ENCODE measurements at places on chromosomes 13 and 19.
A peak's percentile ranks its signal among the peaks of the same experiment; 100 is the strongest.

- DNase-seq: no peak
Measured at GRCh38 chr13:52949742-52950141, 78.9 kb upstream of the OLFM4 start.

- DNase-seq: no peak
Measured at GRCh38 chr13:94050686-94051085, 428.8 kb downstream of the DCT start.

DNA sequence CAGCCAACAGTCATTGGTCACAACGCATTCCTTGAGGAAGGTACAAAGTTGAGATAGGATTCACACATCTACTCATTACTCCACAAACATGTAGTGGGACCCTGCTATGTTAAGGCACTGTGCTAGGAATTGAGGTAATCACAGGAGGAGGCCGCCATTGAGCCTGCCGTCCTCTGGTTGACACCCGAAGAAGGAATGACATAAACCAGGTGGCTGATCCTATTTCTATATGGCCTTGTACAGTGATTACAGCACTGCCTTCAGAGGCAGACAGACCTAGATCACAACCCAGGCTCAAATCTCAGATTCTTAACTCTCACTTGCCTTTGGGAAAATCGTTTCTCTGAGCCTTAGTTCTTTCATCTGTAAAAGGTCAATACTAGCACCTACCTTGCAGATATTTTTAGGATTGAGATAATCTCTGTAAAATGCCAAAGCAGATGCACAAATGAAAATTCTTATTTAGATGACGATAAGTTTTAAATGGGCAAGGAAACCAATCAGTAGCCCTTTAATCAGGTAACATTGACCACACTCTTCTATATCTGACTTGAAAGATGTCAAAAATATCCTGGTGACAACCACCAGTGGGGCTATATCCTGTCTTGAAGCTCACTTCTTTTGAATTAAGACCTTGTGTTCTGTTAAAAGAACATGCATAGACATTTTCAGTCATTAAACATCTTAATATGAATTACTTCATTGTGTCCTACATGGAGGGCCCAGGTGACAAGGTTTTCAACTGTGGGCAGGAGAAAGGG, 251.6 kb downstream of the KCTD12 start:
- no peak for DNase-seq

- no peak for DNase-seq
Measured at GRCh38 chr13:31286930-31287329, 87.2 kb downstream of the B3GLCT start.

GRCh38 chr19:52896431-52897137, 851 bp downstream of the ZNF320 start:
- DNase-seq: no peak

- peak; percentile 24 for DNase-seq
Measured at GRCh38 chr19:42401365-42402303, 11.5 kb upstream of the CNFN start.

GRCh38 chr13:51625555-51626345, 41.5 kb downstream of the WDFY2 start:
- peak; percentile 63 for DNase-seq

- peak; percentile 63 for DNase-seq
Measured at GRCh38 chr19:20077791-20078463, at the start of gene ZNF90. ZNF90 (plus strand) TSS chr19:20078000; CDS start chr19:20078133, 133 bp downstream.

DNA sequence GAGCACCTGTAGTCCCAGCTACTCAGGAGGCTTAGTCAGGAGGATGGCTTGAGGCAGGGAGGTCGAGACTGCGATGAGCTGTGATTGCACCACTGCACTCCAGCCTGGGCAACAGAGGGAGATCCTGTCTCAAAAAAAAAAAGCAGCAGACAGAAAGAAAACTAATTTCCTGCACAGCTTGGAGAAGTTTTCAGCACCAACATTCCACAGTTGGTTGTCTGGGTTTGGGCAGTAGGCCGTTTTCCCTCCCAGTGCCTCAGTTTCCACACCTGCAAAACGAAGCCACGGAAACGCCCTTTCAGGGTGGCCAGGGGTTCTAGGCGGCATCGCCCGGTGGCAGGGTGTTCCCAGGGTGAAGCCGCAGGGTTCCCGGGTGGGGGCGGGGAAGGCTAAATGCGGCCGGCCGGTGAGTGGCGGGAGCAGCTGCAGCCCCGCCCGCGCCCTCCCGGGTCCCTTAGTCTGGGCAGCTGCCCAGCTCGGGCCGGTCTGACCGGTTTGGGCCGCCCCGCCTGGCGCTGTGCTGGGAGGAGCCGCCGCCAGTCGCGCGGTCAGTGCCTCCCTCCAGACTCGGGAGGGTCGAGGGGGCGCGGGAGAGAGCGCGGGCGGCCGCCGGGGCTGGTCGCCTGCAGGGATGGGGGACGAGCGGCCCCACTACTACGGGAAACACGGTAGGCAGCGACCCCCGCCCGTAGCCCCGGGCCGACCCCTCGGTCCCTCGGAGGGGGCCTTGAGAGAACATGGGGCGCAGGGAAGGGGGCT, at the start of gene SLC44A2:
TSS of gene SLC44A2 (plus strand) at position 551 of the 759 bp plus-strand sequence. CDS start at position 632, 81 bp downstream.
- DNase-seq: no peak

GRCh38 chr13:51794964-51795363, 9.0 kb downstream of the DHRS12 start:
- DNase-seq: no peak

GRCh38 chr13:35140321-35140720, 198.3 kb downstream of the NBEA start:
- DNase-seq: no peak

GRCh38 chr13:107553838-107554237, 661.5 kb downstream of the LIG4 start:
- no peak for DNase-seq

- no peak for DNase-seq
Measured at GRCh38 chr13:112333756-112334543, 42.2 kb upstream of the SPACA7 start.

- no peak for DNase-seq
Measured at GRCh38 chr13:109684824-109685202, 101.6 kb downstream of the IRS2 start.

DNA sequence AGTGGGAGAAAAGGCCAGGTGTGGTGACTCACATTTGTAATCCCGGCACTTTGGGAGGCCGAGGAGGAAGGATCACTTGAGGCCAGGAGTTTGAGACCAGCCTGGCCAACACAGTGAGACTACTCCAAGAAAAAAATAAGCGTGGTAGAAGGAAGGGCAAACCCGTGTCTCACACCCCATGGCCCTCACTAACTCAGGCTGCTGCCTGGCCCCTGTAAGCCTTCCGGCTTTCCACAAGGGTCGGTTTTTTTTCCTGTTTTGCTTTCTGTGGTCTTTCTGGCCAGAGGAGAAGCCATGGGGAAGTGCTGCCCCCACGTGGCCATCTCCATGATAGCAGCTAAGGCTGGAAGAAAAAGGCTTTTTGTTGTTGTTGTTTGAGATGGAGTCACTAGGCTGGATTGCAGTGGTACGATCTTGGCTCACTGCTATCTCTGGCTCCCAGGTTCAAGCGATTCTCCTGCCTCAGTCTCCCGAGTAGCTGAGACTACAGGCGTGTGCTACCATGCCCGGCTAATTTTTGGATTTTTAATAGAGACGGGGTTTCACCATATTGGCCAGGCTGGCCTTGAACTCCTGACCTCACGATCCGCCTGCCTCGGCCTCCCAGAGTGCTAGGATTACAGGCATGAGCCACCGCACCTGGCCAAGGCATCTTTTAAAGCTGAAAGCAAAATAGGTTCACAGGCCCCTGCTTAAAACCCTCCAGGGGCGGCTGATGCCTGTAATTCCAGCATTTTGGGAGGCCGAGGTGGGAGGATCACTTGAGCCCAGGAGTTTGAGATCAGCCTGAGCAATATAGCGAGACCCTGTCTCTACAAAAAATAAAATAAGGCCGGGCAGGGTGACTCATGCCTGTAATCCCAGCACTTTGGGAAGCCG, 7.5 kb upstream of the ARHGEF18 start:
- peak; percentile 65 for DNase-seq

DNA sequence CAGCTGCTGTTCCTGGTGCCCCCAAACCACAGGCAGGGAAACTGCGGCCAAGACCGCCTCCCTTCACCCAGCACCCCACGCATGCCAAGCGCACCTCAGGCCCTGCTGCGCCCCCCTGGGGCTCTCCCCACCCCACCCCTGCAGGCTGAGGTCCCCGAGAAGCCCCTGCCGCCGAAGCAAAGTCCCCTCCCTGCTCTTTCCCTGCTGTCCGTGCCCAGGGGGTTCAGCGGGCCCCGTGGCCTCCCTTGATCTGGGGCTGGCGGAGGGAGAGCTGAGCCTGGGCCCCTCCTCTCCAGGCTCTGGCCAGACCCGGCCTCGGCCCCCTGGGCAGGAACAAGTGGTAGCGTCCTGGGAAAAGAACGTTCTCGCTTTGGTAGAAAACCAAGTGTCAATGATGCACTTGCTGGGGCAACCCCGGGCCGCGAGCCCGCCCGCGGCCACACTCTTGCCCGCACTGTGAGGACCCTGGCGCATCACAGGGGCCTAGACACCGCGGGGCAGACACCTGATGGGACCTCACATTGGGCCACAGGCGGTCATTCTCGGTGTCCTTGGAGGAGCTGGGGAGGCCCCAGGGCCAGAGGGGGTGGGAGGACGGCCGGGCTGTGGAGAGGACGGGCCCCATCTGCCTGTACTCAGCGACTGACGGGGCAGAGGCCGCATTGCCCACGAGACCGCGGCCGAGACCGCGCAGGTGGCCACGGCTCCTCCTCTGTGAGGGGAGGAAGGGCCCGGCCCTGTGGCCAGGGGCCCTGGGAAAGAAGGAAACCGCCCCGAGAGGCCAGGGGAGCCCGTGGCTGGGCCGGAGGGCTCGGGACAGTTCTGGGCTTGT, 29.0 kb downstream of the GPX4 start:
- DNase-seq: no peak

DNA sequence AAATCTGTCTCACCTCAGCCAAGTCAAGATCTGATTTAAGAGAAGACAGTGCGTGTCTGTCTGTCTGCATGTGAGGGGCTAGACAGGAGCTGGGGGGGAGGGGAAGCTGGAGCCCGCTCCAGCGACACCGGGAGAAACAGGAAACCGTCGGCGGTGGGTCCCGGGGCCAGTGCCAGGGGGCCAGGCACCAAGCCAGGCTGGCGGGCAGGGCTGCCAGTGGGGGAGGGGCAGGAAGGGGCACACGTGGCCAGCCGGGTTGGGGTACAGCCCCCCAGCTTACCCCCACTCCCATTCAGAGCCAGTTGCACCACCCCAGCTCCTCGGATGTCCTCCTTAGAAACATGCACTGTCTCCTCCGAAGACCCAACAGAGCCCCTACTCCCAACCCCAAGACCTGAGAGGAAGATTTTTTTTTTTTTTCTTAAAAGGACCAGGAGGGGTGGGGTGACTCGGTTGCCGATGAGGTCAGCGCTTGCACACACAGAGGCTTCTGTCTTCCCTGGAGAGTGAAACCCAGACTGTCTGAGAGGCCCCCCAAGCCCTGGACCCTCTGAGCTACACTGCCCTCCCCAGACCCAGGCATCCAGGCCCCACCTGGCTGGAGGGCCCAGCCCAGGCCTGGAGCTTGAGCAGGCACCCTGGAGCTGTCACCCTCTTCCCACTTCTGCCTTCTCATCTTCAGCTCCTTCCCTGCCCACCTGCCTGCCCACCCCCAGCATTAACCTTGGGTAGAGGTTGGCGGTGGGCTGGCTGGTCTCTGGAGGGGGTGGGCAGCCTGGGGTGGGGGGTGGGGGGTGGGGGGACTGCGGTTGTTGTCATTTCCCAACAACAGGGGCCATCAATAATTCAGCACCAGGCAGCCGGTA, 4.0 kb downstream of the ERF start:
- no peak for DNase-seq
